Breast epithelium (tissue), 4 donors: ENCODE measurements at places on chromosomes 3 and 15.

GRCh38 chr3:171873580-171873979 lies 30.4 kb downstream of the TMEM212 start:
- no peak for DNase-seq

- DNase-seq, result no peak
Measured at GRCh38 chr3:130825762-130826299, 68.1 kb upstream of the ATP2C1 start.

- no peak for DNase-seq
Measured at GRCh38 chr3:61233746-61234145, 17.5 kb downstream of the FHIT start.

GRCh38 chr15:64133623-64134344 lies 17.7 kb upstream of the SNX22 start:
- DNase-seq, result no peak

- DNase-seq, result peak; percentile 63
Measured at GRCh38 chr3:47780741-47781684, 680 bp downstream of the SMARCC1 start.

GRCh38 chr15:79680720-79681119 lies 216.1 kb downstream of the MTHFS start:
- no peak for DNase-seq

GRCh38 chr15:72958634-72959033 lies 93.6 kb upstream of the NEO1 start:
- DNase-seq, result no peak

DNA sequence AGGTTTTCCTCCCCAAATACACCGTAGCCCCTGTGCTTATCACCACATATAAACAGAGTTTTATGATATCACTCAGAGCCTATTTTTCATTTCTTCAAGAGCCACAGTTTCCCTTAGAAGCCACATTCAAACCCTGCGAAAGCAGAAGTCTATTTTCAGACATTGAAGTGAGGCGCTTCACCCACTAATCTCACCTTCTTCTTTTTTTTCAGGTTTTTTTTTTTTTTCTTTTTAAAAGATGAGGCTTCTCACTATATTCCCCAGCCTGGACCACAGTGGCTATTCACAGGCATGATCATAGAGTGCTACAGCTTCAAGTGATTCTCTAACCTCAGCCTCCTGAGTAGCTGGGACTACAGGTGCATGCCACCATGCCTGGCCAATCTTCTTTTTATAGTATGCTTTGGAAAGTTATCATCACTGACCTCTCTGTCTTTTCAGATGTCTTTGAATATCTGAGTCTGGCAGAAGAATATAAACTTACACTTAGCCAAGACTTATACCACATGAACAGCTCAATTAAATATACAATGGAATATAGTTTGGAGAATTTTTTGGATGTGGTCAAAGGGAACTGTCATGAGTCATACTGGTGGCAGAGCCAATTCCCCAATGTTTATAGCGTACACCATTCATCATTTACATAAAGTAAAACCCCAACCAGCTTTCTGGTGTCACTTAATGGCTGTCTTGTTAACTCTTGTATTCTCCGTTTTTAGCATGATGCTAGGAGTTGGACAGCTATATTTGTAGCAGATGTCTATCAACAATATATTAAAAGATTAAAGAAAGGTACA lies 59.7 kb upstream of the CCDC50 start:
- DNase-seq, result no peak

GRCh38 chr3:39981547-39982184 lies 172.3 kb downstream of the MYRIP start:
- no peak for DNase-seq

DNA sequence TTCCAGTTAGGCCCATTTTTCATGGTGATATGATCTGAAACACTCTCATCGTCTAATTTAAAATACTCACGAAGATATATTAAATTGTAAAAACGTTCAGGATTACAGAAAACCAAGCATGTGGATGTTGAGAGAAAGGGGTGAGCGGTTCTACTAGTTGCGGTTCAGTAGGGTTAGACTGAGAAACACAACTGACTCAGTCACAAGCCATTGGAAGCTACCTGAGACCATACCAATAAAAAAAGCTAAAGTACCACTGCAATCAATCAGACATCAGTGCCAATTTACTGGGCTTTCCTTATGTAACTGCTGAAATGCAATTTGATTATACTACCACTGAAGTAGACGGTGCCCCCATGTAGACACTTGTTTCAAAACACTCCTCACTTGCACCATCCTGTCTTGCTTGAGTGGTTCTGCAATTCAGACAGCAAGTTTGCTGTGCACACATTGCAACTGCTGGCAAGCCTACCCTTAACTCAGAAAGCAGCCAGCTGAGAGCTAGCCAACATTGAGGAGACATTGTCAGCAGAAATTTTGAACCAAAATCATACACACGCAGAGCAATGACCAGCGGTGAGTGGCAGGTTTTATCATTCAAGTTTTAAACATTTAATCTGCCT lies 368.7 kb upstream of the ARHGEF26 start:
- DNase-seq, result no peak

DNA sequence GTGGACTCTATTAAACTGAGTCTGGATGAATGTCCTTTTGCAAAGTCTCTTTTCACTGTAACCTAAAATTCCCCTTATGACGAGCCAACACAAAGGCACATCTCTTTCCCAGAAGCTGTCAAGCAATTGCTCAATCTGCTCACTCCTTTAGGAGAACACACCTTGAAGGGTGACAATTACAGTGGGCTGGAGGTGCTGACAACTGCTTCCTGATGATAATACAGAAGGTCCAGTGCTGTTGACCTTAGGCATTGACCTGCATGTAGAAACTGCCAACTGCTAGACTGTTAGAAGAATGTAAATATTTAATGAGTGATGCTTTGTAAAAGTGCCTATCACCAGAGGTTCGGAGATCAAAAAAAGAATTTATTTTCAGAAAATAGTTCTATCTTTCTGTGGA lies 757.7 kb downstream of the GRM7 start:
- no peak for DNase-seq

- no peak for DNase-seq
Measured at GRCh38 chr3:158727206-158728060, 4.8 kb downstream of the RARRES1 start.

GRCh38 chr15:91140601-91141000 lies 40.5 kb downstream of the SV2B start:
- DNase-seq, result no peak

- no peak for DNase-seq
Measured at GRCh38 chr3:193910886-193911738, 224.8 kb upstream of the HES1 start.

DNA sequence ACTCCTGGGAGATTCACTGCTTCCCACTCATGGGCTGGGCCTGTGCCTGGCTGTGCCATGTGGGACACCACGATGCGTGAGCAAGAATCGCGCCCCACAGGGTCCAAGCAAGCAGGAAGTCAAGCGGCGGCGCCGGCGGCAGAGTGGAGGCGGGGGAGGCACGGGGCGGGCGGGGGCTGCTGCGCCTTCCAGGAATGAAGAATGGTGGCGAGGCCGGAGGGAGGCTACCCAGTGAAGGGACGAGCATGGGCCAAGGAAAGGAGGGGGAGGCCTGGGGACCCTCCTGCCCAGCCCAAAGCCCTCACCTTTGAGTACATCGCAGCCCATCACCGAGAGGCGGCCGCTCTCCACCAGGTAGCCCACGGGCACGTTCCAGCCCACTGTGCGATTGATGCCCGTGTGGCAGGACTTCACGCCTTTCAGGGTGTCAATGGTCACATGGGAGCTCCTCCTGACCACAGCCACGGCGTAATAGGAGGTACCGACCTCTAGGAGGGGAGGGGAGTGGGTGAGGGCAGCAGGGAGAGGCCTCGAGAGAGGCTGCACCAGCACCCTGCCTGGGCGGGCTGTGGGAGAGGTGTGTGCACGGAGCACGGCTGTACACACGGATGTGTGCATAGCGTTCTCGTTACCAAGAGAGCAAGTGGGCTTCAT lies 5.5 kb downstream of the MELTF start:
- no peak for DNase-seq

DNA sequence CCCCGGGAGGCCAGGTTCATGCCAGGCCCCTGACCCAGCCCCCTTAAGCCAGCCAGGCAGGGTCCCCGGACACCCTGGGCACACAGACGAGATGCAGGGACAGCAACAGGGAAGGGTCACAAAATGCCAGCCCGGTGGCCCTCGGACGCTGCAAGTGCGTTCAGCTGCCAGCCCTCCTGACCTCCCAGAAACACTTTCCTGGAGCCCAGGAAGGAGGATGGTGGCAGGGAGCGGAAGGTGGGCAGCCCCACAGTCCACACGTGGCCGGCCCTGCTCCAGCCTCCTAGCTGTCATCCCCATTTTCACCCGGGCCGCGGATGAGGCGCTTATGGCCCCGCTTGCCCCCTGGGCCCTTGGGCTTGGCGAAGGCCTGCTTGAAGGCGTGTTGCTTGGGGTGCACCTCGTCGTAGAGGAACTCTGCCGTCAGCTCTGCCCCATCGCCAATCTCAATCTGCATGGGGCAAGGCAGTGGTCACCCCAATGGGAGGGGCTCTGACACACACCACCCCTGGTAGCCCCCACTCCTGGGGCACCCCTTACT lies 3.4 kb upstream of the TLR9 start:
- no peak for DNase-seq
